ENCODE measurements at places on chromosomes 11 and 22. TPM values are rescaled to one million over a fixed set of nuclear protein-coding genes. Genes with fewer than 3 reads are reported as not detected.

PITPNM1 gene
- total RNA-seq = 74.2 TPM

SCGB1C1 gene
- not detected for total RNA-seq

CRYBB3 gene
- total RNA-seq = not detected

LINC01488 gene
- total RNA-seq = not detected

OOSP1 gene
- total RNA-seq = not detected

HBG2 gene
- 13.4 TPM for total RNA-seq

LRP4 gene
- total RNA-seq = not detected

SLC5A12 gene
- not detected for total RNA-seq

AMOTL1 gene
- total RNA-seq = 0.07 TPM

PDGFB gene
- 13.4 TPM for total RNA-seq

DNA sequence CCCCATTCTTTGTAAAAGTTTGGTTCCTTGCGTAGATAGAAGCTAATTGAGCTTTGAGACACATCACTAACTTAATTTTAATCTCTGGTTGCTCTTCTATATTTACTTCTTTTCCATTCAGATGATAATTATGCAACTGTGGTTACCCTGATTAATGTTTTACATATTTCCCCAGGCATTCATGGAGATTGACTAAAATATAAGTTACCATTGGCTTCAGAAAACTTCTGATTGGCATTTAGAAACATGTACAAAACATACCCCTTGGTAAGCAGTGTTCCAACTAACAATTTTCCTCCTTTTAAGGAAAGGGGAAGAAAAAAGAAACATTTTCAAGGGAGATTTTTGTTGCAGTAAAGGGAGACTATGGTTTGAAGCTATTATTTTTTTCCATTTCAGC, 43.9 kb downstream of the FAT3 start:
- no peak for DNase-seq

- DNase-seq = no peak
Measured at GRCh38 chr22:37659066-37659896, 758 bp downstream of the PDXP start.

DNA sequence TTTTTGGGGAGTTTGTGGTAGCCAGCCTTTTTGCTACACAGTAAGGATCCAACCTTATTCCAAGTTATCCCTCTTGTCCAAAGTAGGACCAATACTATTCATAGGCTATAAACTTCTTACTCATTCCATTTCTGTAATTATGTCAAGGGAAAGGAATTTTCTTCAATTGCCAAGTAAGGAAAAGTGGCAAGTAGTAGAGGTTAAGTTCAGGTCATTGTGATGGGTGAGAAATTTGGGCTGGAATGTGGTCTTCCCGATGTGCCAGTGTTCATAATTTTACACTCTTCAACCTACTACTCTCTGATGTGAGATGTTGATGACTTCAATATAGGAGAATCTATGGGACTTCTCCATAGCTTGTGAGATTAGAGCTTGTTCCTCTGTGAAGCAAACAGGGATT, 648.8 kb downstream of the METTL15 start:
- DNase-seq = no peak

DNA sequence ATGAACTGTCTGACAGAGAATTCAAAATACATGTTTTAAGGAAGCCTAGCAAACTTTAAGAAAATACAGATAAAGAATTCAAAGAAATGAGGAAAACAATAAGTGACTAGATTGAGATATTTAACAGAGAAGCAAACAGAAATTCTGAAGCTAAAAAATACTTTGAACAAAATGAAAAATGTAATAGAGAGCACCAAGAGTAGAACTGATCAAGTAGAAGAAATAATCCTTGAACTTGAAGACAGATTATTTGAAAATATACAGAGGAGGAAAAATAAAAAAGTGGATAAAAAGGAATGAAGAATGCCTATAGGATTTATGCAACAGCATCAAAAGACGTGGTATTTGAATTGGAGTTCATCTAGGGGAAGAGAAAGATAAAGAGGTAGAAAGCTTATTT, 101.9 kb upstream of the OR4B1 start:
- no peak for DNase-seq

- DNase-seq = no peak
Measured at GRCh38 chr11:115618428-115618827, 114.2 kb upstream of the CADM1 start.

DNA sequence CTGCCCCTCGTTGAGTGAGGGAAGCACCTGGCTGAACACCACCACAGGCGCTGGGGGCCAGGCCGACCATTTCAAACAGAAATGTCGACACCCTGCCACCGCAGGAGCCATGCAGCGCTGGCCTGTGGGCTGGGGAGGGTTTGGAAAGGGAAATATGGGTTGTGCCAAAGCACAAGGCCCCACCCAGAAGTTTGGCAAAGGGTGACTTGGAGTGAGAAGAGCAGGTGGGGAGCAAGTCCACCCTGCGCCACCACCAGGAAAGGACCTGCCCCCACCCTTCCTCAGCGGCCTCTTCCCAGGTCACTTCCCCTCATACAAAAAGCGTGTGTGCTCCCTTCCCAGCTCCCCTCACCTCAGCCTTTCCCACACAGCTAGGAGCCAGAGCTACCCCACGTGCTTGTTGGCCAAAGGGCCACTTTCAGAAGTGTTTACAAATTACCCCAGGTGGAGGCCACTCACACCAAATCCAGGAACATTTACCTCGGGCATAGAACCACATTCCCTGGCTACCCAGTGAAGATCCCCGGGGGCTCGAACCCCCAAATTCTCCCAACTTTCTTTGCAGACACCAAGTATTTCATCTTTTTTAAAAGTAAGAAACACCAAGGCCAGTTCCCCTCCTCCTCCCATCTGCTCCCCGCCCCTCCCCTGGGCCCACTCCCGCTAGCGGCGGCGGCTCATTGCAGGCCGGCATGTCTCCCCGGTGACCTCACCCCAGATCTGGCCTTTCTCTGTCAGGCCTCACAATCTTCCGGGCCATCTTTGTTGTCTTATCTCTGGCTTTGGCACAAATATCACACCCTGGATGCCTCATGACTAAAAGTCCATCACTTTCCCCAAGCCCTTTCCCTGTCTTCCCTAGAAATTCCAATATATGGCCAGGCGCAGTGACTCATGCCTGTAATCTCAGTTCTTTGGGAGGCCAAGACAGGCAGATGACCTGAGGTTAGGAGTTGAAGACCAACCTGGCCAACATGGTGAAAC, 20.5 kb upstream of the SCGB1A1 start:
- DNase-seq = no peak

DNA sequence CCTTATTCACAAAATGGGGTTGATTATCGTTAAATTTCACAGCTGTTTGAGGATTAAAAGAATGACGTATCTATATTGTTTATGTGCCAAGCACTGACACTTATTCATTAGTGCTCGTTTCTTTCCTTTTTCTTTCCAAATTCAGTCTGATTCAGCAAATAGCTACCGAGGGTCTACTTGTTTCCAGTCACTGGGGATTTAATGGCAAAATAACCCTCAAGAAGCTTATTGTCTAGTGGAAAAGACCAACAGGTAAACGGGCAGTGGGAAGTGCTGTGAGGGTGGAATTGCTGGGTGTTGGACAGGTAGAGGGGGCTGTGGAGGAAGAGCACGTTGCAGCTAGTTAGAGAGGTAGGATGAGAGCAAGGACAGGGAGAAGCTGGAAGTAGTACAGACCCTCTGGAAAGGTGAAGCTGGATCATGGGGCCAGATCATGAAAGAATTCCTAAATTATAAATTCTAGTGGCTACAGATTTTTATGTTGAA, 48.3 kb upstream of the BIRC3 start:
- no peak for DNase-seq

DNA sequence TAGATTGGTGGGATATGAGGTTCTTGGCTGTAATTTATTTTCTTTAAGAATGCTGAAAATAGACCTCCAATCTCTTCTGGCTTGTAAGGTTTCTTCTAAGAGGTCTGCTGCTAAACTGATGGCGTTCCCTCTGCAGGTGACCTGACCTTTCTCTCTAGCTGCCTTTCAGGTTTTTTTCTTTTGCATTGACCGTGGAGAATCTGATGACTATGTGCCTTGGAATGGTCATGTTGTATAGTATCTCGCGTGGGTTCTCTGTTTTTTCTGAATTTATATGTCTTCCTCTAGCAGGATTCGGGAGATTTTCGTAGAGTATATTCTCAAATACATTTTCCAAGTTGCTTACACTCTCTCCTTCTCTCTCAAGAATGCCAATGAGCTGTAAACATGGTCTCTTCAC, 122.2 kb downstream of the DDX10 start:
- DNase-seq = no peak

DNA sequence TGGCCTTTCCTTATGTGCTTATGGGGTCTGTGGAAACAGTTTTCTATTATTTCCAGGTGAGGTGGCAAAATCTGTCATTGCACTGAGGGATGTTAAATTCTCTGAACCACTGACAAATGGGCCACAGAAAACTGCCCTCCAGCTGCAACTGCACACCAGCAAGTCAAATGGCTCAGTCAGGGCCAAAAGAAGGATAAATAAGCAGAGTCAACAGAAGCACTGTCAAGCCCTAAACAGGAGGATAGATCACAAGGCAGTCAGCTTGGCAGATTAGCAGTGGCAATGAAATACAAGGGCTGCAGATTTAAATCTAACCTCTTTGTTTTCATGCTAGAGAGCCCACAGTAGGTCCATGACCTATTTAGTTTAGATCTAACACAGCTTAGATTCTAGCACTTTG, 435.6 kb downstream of the ETS1 start:
- no peak for DNase-seq

DNA sequence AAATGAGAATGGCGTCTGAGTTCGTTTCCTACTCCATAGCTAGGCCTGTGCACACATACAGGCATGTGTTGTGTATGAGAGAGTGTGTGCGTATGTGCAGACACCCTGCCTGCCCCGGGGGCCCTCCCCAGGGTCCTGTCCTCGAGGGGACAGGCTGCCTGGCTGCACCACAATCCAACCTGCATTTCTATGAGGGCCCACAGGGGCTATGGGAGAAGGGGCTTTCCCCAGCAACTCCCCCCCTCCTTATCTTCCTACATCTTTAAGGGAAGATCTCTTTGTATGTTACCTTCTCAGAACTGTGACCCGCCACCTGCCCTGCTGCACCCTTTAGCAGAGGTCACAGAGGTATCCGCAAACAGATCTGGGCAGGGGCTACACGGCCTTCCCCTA, 14.9 kb downstream of the ADORA2A start:
- DNase-seq = no peak

DNA sequence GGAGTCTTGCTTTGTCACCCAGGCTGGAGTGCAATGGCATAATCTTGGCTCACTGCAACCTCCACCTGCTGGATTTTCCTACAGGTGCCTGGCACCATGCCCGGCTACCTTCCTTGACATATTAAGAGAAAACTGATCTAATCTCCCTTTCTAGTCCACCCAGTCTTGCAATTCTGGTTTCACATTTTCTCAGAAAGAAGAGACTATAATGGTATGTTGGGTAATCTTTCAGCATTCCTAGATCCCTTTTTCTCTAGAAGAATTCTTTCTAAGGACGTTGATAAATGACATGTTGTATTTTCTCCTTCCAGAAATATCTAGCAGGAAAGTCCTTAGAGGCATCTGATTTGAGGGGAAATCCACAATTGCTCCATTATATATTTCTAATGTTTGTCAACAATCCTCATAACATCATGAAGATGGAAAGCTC, 10.4 kb upstream of the HSPA8 start:
- DNase-seq = no peak

- DNase-seq = no peak
Measured at GRCh38 chr11:28729339-28729738, 621.2 kb downstream of the METTL15 start.

GRCh38 chr22:28955817-28956216, 72.4 kb downstream of the ZNRF3 start:
- DNase-seq = peak; percentile 60

- DNase-seq = no peak
Measured at GRCh38 chr22:44592824-44593148, 94.8 kb upstream of the RTL6 start.

DNA sequence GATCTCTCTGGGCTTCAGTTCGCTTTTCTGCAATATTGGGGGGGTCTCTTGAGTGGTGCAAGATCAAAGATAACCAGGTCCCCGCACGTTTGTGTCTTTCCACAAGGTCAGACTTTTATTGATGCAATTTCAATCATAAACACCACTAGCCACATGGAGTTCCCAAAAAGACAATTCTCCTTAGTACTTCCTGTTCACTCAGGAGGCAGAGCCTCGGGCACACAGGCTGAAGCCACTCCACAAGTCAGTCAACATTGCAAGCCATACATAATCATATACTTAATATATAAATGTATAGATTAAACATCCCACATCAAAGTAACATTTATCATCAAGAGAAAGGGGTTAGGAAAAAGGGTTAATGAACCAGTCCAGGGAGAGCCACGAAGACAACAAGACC, 12.0 kb downstream of the ST14 start:
- DNase-seq = no peak

DNA sequence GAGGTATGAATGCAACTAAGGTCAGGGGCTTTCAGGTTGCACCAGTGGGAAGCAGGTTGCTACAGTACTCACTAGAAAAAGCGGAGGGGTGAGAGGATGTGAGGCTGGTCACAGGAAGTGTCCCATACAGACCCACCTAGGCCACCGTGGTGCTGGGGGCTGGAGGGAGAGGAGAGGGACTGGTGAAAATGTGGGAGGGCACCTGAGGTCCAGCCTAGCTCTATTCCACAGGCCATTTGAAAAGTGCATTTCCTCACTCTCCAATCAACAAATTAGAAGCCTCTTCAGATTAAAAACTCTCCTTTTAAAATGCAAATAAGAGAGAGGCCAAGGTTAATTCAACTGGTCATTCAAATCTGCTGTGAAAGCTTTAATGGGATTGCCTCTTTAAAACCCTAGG, 38.6 kb upstream of the NCAM1 start:
- no peak for DNase-seq

DNA sequence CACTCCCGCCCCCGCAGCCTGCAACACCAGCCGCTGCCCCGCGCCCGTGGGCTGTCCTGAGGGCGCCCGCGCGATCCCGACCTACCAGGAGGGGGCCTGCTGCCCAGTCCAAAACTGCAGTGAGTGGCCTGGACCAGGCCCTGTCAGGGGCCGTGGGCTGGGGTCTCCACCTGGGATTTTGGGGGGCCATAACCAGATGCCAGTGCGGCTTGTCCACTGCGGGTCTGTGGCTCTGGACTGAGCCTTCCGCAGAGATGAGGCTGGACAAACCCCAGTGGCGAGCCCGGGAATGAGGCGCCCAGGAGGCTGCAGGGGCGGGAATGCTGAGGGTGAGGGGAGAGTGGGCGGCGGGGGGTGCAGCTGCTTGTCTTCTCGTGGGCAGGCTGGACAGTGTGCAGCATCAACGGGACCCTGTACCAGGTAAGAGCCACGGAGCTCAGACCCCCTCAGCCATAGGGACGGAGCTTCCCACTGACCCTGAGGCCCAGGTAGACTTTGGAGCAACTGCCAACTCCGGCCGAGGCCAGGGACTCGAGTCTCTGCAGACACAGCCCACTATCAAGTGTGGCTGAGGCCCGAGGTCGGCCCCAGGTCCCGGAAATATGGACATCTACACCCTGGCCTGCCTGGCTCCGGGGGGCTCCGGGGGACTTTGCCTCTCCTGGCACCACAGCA, 24.8 kb upstream of the MUC5B start:
- DNase-seq = no peak

DNA sequence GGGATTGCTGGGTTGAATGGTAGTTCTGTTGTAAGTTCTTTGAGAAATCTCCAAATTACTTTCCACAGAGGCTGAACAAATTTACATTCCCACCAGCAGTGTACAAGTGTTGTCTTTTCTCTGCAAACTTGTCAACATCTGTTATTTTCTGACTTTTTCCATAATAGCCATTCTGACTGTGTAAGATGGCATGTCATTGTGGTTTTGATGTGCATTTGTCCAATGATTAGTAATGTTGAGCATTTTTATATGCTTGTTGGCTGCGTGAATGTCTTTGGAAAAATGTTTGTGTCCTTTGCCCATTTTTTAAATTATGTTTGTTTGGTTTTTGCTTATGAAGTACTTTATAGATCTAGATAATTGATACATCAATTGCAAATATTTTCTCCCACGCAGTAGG, 1025.0 kb downstream of the JRKL start:
- DNase-seq = no peak

GRCh38 chr22:28103596-28103995, 184.5 kb upstream of the PITPNB start:
- no peak for DNase-seq
